ENCODE measurements at places on chromosomes 13 and 19.

DNA sequence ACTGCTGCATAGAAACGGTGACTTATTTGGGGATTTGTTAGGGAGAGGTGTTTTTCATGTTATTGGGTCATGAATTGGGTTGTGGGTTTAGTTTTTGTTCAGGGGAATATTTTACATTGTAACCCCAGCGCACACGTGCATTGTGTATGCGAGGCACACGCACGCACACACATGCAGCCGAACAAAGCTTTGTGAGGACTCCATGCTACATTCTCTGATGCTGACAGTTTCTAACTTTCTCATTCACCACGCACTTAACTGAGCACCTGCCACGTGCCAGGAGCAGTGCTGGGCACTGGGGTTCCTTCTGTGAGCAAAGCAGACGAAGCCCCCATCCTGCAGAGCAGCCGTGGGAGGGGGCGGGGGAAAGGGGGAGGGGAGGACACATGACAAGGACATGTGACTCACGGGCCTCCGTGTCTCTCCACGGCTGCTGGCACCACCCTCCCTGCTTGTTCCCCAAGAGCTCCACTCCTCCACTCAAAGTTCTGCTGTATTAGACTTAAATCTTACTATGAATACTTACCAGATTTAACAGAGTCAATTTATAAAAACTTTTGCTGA is 55.6 kb downstream of the SLC7A9 start:
- DNase-seq, result no peak

- no peak for DNase-seq
Measured at GRCh38 chr13:91630946-91631345, 232.5 kb downstream of the GPC5 start.

- no peak for DNase-seq
Measured at GRCh38 chr13:108959234-108959633, 329.8 kb downstream of the MYO16 start.

GRCh38 chr13:44352202-44352601 is 21.4 kb upstream of the SERP2 start:
- DNase-seq, result no peak

DNA sequence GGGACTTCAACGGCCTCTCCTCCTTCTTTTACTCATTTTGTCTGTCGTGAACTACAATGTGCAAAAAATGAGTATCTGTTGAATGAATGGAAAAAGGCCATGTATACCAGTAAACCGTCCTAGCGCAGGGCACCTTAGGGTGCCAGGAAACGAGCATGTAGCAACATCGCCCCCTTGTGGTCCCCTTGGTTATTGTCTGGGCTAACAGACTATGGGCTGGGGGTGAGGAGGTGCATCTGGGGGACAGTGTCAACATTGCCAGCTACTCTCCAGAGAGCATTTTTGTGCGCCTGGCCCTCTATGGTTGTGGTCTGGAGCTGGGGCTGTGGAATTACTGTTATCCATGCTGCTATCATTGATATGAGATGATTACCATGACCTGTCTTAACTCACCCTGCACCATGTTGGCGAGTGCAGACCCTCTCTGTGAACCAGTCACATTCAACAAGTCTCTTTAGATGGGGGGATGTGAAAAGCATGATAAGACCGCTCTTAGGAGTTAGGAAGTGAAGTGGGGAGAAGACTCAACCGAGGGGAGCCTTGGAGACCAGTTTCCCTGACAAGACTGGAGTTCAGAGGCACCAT is 22.8 kb upstream of the SIGLEC11 start:
- DNase-seq, result peak; percentile 68

DNA sequence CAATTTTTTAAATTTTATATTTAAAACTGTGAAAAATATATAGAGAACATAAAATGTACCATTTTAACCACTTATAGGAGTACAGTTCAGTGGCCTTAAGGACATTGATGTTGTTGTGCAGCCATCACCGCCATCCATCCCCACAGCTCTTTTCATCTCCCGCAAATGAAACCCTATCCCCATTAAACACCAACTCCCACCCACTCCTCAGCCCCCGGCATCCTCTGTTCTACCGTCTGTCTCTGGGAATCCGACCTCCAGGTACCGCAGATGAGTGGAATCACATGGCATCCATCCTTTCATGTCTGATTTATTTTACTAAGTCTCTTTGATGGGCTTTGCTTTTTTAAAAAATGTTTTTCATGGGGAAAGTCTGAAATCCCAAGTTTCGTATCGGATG is 23.8 kb upstream of the SMIM17 start:
- no peak for DNase-seq

DNA sequence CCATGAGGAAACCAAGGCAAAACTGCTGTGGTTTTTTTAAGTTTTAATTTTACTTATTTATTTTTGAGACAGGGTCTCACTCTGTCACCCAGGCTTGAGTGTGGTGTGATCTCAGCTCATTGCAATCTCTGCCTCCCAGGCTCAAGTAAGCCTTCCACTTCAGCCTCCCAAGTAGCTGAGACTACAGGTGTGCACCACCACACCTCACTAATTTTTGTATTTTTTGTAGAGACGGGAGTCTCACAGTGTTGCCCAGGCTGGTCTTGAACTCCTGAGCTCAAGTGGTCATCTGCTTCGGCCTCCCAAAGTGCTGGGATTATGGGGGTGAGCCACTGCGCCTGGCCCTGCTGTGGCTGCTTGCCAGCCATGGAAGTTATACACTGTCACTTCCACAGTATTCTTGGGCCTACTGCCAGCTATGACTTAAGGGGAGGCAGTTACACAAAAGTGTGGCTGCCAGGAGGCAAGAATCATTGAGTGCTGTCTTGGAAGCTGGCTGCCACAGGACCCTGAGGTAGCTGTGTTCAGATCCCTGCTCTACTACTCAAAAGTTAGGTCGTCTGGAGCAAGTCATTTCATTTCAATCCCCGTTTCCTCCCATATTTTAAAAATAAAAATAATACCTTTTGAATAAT is 12.7 kb downstream of the FARP1 start:
- DNase-seq, result no peak

DNA sequence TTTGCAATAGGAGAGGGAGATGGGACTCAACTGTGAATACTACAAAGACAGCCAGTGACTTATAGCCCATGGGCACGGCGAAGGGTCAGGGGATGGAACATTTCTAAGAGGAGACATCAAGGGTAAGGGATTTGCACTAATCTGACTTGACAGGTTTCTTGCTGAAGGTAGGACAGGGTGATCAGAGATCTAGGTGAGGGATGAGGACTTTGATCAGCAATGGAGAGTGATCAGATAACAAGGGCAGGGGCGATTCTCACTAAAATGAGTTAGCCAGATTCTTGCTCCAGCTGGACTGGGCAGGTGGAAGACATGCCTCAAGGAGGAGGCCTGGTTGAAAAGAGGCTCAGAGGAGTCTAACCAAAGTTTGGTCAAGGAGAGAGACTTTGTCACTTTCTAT is 209.2 kb downstream of the SLC7A1 start:
- DNase-seq, result no peak

- DNase-seq, result no peak
Measured at GRCh38 chr19:29971002-29971401, 29.0 kb downstream of the URI1 start.

DNA sequence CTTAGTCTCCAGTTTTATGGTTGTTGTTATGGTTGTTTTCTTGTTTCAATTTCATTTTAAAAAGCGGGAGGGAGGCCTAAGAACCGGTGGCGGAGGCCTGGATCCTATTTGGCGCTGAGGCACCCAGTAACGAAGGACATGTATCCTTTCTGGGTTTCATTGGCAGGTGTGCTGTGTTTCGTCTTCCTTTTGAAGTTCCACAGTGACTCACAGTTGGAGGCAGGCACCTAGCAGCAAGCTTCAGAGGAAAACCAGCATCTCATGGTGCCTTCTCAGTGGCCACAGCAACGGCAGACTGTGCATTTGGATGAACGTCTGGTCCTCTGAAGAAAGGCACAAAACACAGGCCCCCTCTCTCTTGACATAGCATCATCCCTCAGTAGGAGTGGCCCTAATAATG is 697.2 kb downstream of the EFNB2 start:
- DNase-seq, result no peak

DNA sequence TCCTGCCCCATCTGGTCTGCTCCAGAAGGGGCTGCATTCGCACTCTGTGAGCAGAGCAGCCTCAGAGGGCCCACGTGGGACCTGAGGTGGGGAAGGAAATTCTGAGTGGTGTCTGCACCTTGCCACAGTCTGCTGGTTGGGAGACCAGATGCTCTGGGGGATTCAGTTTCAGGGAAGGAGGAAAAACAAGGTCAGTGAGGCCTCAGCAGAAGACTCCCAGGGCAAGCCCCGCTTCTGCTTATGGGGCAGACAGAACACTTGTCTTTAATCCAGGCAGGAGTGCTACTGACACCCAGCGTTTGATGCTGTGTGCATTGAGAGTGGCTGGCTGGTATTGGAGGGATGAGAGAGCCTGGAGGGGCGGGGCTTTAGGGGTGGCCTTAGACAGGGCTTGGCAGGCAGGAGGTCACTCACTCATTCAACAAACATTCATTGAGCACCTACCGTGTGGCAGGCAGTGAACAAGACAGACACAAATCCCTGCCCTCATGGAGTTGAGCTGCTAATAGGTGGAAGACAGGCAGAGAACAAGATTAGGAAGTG is 4.9 kb upstream of the CLEC17A start:
- no peak for DNase-seq

GRCh38 chr13:79281339-79281747 is 124.7 kb downstream of the RBM26 start:
- DNase-seq, result no peak

DNA sequence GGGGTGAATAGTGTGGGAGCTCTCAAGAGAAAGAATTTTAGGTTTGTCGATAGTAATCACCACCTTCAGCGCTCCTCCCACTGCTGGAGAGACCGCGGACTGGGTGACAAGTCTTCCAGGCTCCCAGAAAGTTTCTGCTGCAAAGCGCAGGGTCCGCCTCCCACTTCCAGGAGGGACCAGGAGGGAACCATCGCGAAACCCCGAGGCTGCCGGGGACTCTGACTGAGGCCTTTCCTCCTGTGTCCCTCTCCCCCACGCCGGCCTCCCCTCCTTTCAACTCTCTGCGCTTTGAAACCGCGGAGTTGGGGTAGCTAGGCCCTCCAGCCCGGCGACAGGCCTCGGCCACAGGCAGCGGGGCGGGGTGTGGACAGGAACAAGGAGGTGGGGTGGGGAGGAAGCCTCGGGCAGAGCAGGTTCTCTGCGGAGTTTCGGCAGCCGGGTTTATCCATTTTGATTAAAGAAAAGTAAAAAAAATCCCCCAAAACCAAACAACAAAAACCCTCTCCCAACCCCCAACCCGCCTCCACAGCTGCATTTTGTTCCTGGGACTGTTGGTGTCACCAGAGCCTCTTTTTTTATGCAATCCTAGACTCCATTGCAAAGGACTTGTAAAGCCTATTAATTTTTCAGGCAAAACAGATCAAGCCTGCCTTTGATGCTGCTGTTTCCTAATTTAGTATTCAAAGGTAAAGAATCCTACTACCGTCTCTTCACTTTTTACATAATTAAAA is 157.2 kb downstream of the TM9SF2 start:
- DNase-seq, result peak; percentile 37

DNA sequence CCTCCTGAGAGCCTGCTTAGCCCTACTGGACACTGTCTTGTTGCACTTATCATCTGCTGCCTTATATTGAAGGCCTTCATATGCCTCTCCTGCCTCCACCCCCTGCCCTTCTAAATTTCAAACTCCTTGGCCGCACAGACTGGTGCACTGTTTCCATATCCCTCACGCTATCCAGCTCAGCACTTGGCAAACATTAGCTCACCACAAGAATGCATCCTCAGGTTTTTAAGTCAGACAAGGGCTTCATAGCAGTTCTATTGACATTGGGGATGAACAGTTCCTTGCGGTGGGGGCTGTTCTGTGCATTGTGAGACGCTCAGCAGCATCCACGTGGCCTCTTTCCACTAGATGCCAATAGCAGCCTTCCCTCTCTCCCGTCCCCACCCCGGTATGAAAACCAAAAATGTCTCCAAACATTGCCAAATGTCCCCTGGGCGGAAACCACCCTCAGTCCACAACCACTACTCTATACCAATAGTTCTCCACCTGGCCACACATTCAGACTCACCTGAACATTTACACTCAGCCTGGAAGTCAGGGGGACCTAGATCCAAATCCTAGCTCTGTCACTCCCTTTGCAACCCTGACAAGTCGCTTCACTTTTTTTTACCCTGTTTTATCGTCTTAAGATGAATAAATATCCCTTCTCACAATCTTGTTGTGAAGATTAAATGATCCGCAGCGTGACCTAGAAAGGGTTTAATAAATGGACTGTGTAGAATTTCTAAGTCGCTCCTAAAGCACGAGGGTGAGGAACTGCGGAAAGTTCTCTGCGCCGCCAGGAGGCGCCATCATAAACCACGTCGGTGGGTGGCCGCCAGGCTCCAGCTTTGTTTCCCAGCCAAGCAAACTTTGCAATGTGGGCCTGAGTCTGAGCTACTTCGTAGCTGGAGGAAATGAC is 3.6 kb upstream of the CEACAM3 start:
- DNase-seq, result peak; percentile 63

- DNase-seq, result no peak
Measured at GRCh38 chr19:9941671-9942070, 5.4 kb upstream of the OLFM2 start.

DNA sequence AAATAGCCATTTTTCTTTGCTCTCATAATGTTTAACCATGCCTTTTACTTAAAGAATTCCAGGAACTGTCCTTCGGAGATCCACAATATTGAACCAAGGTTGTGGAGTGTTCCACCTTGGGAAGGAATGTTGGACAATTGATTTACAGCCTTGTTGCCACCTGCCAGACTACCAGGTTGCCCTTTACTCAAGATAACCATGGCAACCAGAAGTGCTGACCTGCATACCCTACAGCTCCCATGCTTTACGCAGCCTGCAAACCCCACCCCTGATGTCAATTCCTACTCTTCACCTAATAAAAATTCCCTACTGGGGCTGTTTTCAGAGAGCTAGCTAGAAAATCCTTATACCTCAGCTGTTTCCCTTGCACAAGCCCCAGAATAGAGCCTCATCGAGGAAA is 151.0 kb upstream of the RXFP2 start:
- peak; percentile 53 for DNase-seq

DNA sequence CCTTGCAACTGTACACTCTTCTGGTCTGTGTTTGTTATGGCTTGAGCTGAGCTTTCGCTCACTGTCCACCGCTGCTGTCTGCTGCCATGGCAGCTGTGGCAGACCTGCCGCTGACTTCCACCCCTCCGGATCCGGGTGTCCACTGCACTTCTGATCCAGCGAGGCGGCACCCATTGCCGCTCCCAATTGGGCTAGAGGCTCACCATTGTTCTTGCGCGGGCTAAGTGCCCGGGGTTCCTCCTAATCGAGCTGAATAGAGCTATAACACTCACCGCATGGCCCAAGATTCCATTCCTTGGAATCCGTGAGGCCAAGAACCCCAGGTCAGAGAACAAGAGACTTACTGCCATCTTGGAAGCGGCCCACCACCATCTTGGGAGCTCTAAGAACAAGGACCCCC is 2.2 kb upstream of the PSMC4 start:
- no peak for DNase-seq

GRCh38 chr19:39406656-39407409 is at the start of gene ZFP36:
TSS of gene ZFP36 (plus strand) at chr19:39406847. CDS start at chr19:39406905, 58 bp downstream.
- peak; percentile 96 for DNase-seq

GRCh38 chr13:112767506-112768471 is 78.0 kb downstream of the ATP11A start:
- DNase-seq, result peak; percentile 52

All from transverse colon (tissue), 4 donors.